Pulmonary artery endothelial cell (primary cell): ENCODE measurements at places on chromosomes 5 and 9. TPM values are rescaled to one million over a fixed set of nuclear protein-coding genes. Genes with fewer than 3 reads are reported as not detected.

Gene RLN1
- not detected in 2 replicates for total RNA-seq

GRCh38 chr5:612498-613424 is 621 bp downstream of the CEP72 start:
- no peak for DNase-seq

DNA sequence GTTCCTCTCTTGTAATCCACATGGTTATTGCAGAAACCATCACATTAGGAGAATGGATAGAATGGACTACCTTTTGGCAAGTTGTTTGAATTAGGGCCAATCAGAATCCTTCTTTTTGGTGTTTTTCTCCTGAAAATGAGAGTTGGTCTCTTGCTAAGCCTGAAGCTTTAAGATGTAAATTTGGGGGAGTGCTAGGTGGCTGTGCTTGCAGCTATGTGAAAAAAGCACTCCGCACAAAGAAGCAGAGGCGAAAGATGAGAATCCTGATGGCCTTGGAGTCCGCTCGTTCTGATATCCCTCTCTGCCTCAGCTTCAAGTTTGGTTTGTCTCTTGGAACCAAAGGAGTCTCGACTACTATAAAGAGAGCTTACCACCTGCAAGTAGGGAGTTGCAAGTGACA is 63.6 kb downstream of the INIP start:
- DNase-seq, result no peak

- DNase-seq, result no peak
Observed at GRCh38 chr5:43643327-43643726, 40.3 kb downstream of the NNT start.

Gene SLCO6A1
- total RNA-seq, result not detected in 2 replicates

Gene ENHO
- total RNA-seq, result 0.07 TPM in 1 of 2 replicates, not detected in the other

- no peak for DNase-seq
Observed at GRCh38 chr5:76305775-76306174, 97.3 kb upstream of the IQGAP2 start.

Gene RASGRF2
- 6.9 and 9.4 TPM in 2 replicates for total RNA-seq

DNA sequence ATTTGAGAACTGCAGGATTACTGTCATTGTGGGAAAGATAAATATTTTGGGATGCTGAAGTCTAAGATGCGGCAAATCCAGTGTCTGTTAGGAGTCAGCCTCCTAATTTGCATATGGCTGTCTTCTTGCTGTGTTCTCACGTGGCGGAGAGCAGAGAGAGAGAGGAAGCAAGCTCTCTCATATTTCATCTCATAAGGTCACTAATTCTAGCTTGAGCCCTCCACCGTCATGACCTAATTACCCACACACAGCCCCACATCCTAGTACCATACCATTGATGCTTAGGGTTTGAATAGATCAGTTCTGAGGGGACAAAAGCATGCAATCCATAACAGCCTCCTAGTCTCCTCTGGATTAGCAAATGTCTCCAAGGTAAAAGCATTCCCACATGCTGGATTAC is 124.5 kb downstream of the CDH12 start:
- DNase-seq, result no peak

GRCh38 chr9:136149337-136149736 is 30.7 kb upstream of the TMEM250 start:
- DNase-seq, result no peak

Gene PCDHB11
- 0.13 and 0.25 TPM in 2 replicates for total RNA-seq

DNA sequence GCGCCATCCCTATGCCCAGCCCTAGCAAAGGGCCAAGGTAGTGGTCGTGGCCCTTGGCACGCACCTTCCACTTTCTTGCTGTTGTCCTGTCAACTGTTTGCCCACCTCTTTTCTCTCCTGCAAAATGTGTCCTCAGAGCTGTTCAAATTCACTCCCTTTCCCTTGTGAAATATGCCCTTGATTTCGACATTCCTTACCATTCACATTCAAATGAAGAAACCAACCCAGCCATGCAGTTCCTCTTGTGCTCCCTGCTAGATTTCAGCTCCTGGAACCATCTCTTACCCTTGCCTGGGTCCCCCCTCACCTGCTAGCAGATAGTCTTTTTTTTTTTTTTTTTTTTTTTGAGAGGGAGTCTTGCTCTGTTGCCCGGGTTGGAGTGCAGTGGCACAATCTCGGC is 19.6 kb upstream of the HRH2 start:
- DNase-seq, result no peak

Gene CARTPT
- total RNA-seq, result not detected in 2 replicates

DNA sequence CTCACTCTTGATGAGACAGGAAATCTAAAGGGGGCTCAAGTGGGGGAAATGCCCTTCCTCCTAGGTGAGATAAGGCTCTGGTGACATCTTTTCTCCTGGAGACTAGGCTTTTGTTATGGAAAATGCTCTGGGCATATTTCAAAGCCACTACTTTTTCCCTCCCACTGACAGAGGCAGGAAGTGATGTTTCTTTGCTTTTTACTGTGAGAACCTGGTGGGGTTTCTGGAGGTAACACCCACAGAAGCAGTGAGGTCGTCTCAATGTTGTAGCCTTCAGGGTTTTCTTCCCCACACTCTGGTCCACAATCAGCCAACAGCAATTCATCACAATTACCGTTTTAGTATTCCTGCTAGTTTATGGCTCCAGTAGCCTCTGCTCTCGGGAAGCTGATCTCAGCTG is 41.4 kb upstream of the FAM240B start:
- DNase-seq, result no peak

Gene PAIP1
- 85.5 and 97.8 TPM in 2 replicates for total RNA-seq

GRCh38 chr5:101580591-101580990 is 677.5 kb upstream of the ST8SIA4 start:
- no peak for DNase-seq

DNA sequence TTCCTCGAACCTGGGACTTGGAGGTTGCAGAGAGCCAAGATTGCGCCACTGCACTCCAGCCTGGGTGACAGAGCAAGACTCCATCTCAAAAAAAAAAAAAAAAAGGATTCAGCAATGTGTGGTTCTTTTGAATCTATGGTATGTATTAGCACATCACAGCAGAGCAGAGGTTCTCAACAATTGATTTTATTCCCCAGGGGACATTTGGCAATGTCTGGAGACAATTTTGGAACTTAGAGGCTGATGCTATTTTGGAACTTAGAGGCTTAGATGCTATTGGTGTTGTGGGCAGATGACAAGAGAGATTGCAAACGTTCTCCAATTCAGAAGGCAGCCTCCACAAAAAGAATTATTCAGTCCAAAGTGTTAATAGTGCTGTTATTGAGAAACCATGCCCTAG is 115.2 kb downstream of the TMC1 start:
- DNase-seq, result no peak

Gene ARL10
- 6.7 and 9.2 TPM in 2 replicates for total RNA-seq

Gene CMBL
- total RNA-seq, result 6.1 and 7.1 TPM in 2 replicates

Gene DRD1
- total RNA-seq, result not detected in 2 replicates

Gene BTNL9
- total RNA-seq, result 0.04 and 0.07 TPM in 2 replicates

GRCh38 chr5:1776831-1777230 is 22.8 kb downstream of the MRPL36 start:
- DNase-seq, result no peak

GRCh38 chr9:117180896-117181445 is 233.9 kb downstream of the ASTN2 start:
- DNase-seq, result no peak

Gene KYAT1
- total RNA-seq, result 11.0 and 12.4 TPM in 2 replicates

DNA sequence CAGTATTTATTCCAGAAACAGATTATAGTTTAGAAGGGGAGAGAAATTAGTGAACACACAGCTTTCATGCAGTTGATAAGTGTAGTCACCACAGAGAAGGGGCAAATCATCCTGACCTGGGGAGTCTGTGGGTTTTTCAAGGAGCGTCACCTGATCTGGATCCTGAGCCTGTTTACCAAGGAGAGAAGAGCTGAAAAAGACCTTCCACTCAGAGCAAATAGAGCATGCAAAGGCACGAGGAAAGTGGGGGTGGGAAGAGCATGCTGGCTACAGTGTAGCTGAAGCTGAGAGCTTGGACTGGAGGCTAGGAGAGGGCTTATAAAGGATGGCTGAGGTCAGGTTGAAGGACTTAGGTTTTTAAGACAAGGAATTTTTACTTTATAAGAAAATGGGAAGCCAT is 30.4 kb downstream of the ACO1 start:
- DNase-seq, result no peak

Gene ENTPD2
- not detected in 2 replicates for total RNA-seq

Gene PCDHB4
- 0.04 and 0.07 TPM in 2 replicates for total RNA-seq

GRCh38 chr5:10330511-10331230 is 22.8 kb upstream of the MARCHF6 start:
- no peak for DNase-seq

- no peak for DNase-seq
Observed at GRCh38 chr5:126348855-126349635, 74.2 kb upstream of the GRAMD2B start.

GRCh38 chr5:131252824-131253171 is 11.1 kb upstream of the CDC42SE2 start:
- DNase-seq, result no peak

DNA sequence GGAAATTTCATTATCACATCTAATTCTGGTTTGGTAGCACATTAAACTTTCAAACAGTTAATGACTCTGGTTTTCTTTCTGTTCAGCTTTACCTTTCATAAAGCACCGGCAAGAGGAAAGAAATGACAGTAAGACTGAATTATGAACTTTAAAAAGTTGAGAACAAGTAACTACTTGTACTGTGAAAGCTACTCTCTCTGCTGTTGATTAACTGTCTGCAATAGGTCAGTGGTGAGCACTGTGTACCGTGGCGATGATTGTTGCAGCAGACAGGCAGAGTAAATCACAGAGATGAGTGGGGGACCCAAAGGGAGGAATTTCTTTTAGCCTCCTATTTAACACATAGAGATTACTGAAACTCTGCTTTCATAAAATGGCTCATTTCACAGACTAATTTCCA is 74.0 kb upstream of the MEF2C start:
- no peak for DNase-seq

DNA sequence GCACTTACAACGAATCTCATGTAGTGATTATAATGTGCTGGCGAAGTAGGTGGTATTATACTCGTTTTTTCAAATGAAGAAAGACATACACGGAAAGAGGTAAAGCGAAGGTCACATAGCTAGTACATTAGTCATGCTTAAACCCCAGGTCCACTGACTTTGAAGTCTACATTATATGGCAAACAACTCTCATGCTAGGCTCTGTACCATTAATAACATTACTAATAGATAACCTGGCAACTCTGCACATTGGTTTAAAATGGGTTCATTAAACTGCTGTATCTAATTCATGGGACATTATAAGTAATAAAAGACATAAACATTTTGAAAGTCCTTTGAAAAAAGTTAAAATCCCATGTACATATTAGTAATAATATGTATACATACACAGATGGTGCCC is 21.2 kb downstream of the FYB1 start:
- DNase-seq, result no peak

GRCh38 chr5:156640691-156641241 is 209.3 kb upstream of the PPP1R2B start:
- no peak for DNase-seq

Gene ITGA2
- total RNA-seq, result 107 and 108 TPM in 2 replicates

Gene SUSD3
- 0.13 and 0.39 TPM in 2 replicates for total RNA-seq

- no peak for DNase-seq
Observed at GRCh38 chr9:89342213-89342612, 23.9 kb downstream of the SECISBP2 start.

DNA sequence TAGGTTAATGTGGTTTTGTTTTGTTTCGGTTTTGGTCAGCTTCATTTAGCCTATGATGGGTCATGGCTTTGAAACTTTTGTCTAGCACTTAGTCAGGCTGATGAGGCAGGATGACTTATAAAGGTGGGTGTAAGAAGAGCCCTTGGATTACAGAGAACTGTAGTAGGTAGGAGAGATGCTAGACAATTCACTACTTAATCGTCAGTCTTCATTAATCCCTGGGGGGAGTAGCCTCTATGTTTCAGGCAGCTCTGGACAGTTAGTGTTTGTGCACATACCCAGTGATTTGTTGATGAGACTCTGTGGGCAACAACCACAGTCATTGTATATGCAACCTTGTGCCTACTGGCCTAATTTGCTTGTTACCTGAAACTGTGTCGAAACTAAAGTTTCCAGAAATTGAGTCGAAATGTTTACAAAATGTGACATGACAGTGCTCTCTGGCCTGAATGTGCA is 113.3 kb downstream of the MTREX start:
- DNase-seq, result no peak

Gene FGF1
- 0.53 TPM in 1 of 2 replicates, not detected in the other for total RNA-seq

GRCh38 chr5:138408023-138408422 is 30.8 kb upstream of the REEP2 start:
- no peak for DNase-seq
